A549 treated with AZD2906 at 1 μM for 4 hours (cell line): ENCODE measurements at places on chromosomes 11 and 22. TPM values are rescaled to one million over a fixed set of nuclear protein-coding genes. Genes with fewer than 3 reads are reported as not detected.

Gene GDPD4
- total RNA-seq, result not detected in 5 replicates

Gene POTEH
- not detected in 5 replicates for total RNA-seq

Gene KRTAP5-8
- not detected in 5 replicates for total RNA-seq

Gene OR52I2
- not detected in 5 replicates for total RNA-seq

Gene GP1BB
- 0.75 to 2.7 TPM (median 2.1 TPM) in 5 replicates for total RNA-seq

Gene TRIM6
- total RNA-seq, result 6.9 to 8.3 TPM (median 7.6 TPM) in 5 replicates

Gene BACE1
- total RNA-seq, result 9.1 to 11.3 TPM (median 10.3 TPM) in 5 replicates

Gene APOBEC3G
- total RNA-seq, result 0.06 to 0.09 TPM (median 0.07 TPM) in 3 of 5 replicates, not detected in the others

Gene FOSL1
- 97.3 to 161 TPM (median 118 TPM) in 5 replicates for total RNA-seq

Gene OR4A5
- total RNA-seq, result not detected in 5 replicates

Gene DCPS
- total RNA-seq, result 17.1 to 19.9 TPM (median 18.3 TPM) in 5 replicates

Gene ISX
- total RNA-seq, result not detected in 5 replicates

Gene ELF5
- not detected in 5 replicates for total RNA-seq

Gene PTDSS2
- 34.6 to 45.9 TPM (median 44.3 TPM) in 5 replicates for total RNA-seq

Gene C1QTNF5
- total RNA-seq, result not detected in 5 replicates

Gene RBM14
- 57.5 to 80.4 TPM (median 64.7 TPM) in 5 replicates for total RNA-seq

Gene KCNJ11
- total RNA-seq, result 7.0 to 9.2 TPM (median 8.7 TPM) in 5 replicates

Gene CHRNA10
- total RNA-seq, result 0.60 to 1.7 TPM (median 1.1 TPM) in 5 replicates

Gene PLAAT4
- 1.3 to 3.3 TPM (median 1.9 TPM) in 5 replicates for total RNA-seq

Gene AQP11
- 1.1 to 1.5 TPM (median 1.4 TPM) in 5 replicates for total RNA-seq

Gene C11orf97
- total RNA-seq, result not detected in 5 replicates
